ENCODE measurements at places on chromosomes 11 and 22.

DNA sequence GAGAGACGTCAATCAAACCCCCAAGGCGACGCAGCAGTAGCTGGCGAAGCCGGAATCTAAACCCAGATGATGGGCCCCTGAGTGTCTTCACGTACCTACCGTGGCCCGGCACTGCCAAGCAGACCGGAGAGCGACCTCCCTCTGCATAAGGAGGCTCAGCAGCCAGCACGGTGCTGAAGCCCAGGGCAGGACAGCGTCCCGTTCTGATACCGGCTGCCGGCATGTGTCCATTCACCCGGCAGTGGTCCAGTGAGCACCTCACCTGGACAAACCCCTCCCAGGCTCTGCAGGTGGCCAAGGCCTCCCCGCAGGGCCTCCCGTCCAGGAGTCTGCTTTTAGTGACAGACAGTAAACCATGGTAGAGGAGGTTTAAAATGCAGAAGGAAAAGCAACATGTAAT lies 142.0 kb downstream of the BRD1 start:
- no peak for DNase-seq

DNA sequence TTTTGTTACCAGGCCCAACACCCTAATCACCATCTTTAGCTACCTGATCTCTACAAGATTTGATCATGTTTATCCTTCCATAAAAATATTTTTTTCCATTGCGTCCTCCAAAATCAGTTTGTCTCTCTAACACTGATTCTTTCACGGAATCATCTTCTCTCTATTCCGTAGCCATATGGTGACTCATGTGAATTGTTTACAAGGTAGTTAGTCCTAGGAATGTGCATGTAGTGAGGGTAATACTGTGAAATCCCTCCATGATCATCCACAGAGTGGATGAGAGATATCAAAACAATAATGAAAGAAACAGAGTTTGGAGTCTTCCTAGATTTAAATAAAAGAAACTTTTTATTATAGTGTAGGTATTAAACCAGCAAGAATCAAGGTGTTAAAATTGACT lies 230.2 kb downstream of the METTL15 start:
- DNase-seq = no peak

GRCh38 chr11:14443638-14444037 lies 56.0 kb downstream of the COPB1 start:
- DNase-seq = peak; percentile 49

DNA sequence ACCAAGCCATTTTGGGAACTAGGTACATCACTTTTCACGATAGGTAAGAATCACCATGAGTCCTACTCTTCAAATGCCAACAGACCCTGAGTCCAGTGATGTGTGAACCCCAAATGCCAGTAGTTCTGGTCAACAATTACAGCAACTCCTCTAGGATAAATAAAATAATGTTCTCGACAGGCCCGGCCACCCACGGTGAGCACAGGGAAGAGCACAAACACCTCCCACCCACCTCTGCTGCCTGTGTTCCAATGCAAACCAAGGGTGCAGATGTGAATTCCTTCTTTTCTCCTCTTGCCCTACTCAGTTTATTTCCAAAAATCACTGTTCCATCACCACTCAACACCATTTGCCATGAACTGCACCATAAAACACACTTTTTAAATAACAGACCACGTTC lies 33.3 kb downstream of the MPPED2 start:
- DNase-seq = no peak

DNA sequence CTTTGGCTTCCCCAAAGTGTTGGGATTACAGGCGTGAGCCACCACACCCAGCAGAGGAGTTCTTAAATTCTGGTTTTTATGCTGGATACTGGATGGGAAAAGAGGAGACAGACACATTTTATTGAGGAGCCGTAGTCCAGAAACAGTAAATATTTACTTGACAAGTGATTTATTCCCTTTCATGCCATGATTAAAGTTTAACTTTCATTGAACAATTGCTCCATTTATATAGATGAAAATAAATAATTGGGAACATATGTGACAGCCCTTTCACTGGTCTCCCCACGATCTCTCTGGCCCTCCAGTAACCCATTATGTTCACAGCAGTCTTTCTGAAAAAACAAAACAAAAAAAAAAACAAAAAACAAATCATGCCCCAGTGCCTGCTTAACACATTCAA lies 19.3 kb upstream of the GRK3 start:
- no peak for DNase-seq

DNA sequence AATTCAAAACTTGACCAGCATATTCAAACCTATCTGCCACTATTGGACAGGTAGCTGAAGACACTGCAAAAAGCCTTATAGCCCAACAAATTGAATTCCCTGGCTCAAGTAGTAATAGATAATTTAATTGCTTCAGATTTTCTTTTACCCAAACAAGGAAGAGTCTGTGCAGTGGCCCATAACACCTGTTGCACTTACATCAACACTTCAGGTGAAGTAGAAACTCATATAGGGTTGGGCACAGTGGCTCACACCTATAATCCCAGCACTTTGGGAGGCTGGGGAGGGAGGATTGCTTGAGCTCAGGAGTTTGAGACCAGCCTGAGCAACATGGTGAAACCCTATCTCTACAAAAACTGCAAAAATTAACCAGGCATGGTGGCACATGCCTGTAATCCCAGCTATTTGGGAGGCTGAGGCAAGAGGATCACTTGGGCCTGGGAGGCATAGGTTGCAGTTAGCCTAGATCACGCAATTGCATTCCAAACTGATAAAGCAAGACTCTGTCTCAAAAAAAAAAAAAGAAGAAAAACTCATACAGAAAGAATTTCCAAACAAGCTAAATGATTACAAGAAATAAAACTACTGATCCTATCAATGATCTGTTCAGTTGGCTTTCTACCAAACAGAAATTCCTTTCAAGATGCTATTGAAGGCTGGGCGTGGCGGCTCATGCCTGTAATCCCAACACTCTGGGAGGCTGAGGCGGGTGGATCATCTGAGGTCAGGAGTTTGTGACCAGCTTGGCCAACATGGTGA lies 9.5 kb downstream of the FOLR3 start:
- peak; percentile 85 for DNase-seq

DNA sequence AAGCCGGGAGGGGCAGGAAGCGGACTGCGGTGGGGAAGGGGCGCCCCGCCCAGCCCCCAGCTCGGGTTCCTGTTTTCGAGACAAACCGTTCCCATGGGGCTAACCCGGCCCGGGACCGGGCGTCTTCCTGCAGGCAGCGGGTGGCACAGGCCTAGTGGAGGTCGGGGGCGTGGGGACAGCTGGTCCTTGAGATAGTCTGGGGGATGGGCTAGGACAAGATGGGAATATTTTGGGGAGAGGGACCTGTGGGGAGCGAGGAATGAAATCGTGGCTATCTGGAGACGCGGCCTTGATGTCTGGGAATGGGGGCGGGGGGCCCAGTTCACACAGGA lies 1.2 kb upstream of the RASGRP2 start:
- DNase-seq = no peak

Measured in fibroblast of lung (primary cell).